ENCODE measurements at places on chromosomes 7 and 10.

DNA sequence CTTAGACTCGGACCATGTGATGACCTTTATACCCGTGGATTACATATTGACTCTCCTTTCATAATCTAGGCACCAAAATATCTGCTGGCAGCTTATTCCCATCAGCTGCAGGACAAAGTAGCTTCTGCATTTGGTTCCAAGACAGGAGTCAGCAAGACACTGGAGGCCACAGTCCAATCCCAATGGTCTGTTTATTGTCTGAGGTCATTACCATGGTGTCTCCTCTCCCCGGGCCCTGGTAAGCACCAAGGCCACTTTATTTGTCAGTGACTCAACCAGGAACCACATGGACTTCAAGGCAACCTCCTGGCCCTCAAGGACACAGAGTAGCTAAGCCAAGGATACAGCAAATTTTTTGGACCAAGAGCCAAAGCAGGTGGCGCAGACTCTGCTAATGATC lies 36.1 kb downstream of the KCNMA1 start:
- no peak for DNase-seq

GRCh38 chr7:36962367-36962766 lies 238.1 kb upstream of the AOAH start:
- no peak for DNase-seq

GRCh38 chr7:151152643-151153513 lies 14.6 kb downstream of the GBX1 start:
- no peak for DNase-seq

DNA sequence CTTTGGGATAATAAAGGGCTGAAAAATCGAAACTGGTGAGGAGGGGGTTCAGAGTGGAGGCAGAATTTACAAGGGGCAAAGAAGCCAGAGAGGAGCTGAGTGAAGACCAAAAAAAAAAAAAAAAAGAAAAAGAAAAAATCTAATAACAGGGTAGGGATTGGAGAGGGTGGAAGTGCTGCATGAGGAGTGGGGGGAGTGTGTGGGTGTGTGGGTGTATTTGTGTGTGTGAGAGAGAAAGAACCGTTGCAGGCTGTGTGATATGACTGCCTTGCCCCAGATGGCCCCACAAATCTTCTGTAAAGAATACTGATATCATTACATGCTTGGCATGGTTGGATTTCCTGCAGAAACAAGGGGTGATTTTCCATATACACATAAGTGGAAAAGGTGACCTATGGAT lies 207.8 kb upstream of the IMMP2L start:
- DNase-seq, result no peak

GRCh38 chr10:35778306-35778705 lies 136.2 kb upstream of the FZD8 start:
- no peak for DNase-seq

GRCh38 chr7:151125846-151126481 lies 39.7 kb downstream of the AGAP3 start:
- DNase-seq, result no peak

GRCh38 chr10:93917064-93917391 lies 23.2 kb downstream of the SLC35G1 start:
- DNase-seq, result no peak

GRCh38 chr7:130896898-130897514 lies 163.0 kb upstream of the KLF14 start:
- no peak for DNase-seq

DNA sequence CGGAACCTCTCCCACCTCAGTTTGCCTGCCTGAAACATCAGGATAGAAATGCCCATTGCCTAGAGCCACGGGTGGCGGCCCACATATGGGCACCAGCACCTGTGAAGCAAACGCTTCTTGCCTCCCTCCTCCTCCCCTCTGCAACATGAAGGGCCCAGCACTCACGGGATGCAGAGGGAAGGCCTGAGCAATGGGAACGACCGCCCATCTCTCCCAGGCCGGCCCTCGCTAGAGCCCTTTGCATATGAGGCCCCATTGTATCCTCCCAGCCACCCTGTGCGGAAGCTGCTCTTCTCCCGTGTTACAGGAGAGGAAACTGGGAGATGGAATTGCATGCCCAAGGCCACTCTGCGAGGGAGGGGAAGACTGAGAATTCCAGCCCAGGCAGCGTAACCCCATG lies 88.2 kb downstream of the RGS10 start:
- DNase-seq, result no peak

- no peak for DNase-seq
Observed at GRCh38 chr10:32061440-32061839, 5.2 kb upstream of the KIF5B start.

DNA sequence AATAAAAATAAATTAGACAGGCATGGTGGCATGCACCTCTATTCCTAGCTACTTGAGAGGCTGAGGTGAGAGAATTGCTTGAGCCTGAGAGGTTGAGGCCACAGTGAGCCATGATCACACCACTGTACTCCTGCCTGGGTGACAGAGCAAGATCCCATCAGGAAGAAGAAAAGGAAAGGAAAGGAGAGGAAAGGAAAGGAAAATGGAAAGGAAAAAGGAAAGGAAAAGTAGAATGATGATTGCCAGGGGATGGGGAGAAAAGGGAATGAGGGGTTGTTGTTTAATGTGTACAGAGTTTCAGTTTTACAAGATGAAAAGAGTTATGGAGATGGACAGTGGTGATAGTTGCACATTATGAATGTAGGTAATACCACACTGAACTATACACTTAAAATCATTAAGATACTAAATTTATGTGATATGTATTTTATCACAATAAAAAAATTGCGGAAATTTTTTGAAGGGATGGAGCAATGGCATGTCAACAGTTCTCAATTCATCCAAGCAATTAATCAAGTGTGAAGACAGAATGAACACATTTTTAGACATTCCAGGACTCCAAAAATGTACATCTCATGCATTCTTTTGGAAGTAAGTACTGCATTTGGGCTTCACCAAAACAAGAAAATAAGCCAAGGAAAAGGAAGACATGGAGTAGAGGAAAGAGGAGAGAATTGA lies 44.3 kb downstream of the IL6 start:
- DNase-seq, result no peak

DNA sequence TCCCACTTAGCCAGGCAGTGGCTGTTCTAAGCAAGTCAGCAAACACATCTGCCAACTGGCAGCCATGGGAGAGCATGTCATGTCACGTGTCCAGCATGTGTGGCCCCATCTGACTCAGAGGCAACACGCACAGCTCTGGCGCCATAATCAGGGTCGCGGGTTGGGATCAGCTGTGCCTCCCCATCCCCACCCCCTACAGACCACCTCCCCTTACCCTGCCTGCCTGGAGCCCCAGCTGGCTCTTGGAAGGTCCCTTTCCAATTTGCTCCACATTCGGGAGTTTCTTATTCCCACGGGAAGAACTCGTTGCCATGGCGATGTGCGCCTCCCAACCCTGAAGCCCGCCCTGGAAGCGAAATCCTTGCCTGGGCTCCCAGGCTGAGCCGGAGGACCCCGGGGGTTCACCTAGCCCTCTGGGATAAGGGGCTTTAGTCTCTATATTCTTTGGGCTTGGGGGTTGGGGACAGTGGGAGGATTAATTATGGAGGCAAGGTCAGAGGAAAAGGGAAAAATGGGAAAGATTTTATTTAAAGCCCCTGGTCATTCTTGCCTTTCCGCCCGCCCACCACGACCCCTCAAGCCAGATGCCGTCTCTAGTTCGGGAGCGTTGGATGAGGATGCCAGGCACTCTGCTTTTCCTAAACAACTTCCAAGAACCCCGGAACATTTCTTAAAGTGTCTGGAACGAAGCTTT lies 283.7 kb downstream of the ZEB1 start:
- DNase-seq, result no peak
